ENCODE measurements at places on chromosomes 1 and 21.

GRCh38 chr1:221241592-221241991 is 362.3 kb downstream of the HLX start:
- DNase-seq, result no peak

- DNase-seq, result no peak
Measured at GRCh38 chr1:174204697-174205308, 45.5 kb downstream of the RABGAP1L start.

GRCh38 chr1:224784265-224785039 is 145.0 kb upstream of the DNAH14 start:
- no peak for DNase-seq

DNA sequence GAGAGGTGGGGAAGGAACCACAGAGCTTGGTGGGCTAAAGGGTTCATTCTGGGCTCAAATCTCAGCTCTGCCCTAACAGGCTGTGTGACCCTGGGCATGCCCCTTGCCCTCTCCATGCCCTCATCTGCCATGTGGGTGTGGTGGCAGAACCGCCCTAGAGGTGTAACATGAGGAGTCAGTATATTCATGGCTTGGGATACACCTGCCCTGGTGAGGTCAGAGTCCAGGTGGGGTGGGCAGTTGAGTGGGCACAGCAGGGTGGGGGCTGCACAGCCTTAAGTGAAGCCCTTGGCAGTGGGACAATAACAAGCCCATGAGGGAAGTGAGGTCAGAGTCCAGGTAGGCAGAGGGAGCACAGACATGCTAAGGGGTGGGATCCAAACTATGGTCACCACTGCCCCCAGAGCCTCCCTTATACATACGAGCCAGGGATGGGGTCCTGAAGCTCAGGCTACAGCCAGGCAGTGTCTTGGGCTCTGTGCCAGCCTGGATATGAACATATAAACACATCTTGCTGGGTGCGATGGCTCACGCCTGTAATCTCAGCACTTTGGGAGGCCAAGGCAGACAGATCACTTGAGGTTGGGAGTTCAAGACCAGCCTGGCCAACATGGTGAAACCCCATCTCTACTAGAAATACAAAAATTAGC is 59.0 kb upstream of the EFHD2 start:
- no peak for DNase-seq

- DNase-seq, result no peak
Measured at GRCh38 chr1:164958982-164959768, 397.3 kb downstream of the LMX1A start.

DNA sequence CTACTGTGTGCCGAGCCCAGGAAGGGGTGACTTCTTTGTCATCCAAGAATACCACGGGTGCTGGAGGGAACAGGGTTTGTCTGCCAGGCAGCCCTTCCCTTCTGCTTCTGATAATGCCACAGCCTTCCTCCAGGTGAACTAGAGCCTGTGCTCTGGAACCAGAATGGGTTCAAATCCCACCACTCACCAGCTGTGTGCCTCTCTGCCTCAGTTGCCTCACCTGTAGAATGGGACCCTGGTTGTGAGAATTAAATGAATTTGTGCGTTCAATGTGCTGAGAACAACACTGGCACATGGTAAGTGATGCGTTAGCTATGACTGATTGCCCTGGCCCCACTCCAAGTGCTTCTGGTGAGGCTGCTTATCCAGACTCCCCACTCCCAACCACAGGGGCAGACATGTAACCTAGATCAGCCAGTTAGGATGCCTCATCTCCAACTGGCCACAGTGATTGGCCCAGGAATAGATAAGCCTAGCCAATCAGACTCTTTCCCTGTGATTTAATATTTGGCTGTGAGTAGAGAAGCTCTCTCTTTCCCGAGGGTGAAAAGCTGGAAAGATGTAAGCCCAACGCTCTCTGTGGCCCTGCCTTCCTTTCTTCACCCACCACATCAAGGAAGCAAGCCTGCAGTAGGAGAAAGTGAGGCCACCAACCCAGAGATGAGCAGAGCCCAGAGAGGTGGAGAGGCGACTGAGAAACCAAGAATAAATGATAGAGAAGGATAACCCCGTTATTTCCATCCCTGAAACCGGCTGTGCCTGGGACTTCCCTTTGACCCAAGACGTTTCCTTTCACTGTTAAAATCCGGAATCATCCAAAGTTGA is 20.8 kb upstream of the LAPTM5 start:
- no peak for DNase-seq

GRCh38 chr1:175808573-175808972 is 65.2 kb upstream of the TNR start:
- DNase-seq, result no peak

DNA sequence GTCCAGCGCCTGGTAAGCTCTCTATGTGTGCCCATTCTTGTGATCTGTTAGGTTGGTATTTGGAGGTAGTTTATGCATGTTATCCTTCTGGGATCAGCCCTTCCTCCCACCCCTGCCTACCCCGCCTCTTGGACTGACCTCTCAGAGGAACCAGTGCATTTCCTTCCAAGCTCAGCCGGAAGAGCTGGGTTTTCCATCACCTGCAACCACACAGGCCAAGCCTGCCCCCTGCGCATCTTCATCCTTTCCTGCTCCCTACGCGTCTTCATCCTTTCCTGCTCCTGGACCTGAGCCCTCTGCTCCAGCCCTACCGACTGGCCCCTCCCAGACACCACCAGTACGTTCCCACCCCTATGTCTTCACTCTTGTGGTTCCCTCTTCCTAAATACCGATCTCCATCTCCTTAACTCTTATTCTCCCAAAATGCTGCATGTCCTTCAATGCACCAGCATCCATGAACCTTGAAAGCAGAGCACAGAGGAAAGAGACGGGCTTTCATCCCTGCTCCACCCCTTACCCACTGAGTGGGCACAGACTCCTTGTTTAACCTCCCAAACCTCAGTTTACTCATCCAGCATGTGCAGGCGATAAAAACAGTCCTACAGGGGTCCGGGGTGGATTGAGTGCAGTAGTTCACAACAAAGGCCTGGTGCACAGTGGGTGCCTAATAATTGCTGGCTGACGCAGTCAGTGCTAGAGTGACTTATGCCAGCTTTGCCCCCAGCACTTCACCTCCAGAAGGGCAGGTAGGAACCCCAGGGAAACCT is 526.3 kb downstream of the MATN1 start:
- no peak for DNase-seq

DNA sequence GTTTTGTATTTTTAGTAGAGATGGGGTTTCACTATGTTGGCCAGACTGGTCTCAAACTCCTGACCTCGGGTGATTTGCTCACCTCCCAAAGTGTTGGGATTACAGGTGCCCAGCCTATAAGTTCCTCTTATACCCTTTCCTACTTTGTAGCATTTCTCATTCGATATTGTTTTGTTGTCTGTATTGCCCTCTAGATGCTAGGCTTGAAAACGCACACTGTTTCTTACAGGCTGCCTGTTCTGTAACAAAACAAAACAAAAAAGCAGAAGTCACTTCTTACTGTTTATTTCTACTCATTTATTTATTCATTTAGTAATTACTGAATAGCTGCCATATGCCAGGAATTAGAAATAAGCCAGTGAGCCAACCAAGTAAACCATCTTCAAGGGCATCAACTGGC is 136.9 kb upstream of the BMP8A start:
- no peak for DNase-seq

GRCh38 chr1:56788588-56788987 is 30.6 kb downstream of the FYB2 start:
- no peak for DNase-seq

DNA sequence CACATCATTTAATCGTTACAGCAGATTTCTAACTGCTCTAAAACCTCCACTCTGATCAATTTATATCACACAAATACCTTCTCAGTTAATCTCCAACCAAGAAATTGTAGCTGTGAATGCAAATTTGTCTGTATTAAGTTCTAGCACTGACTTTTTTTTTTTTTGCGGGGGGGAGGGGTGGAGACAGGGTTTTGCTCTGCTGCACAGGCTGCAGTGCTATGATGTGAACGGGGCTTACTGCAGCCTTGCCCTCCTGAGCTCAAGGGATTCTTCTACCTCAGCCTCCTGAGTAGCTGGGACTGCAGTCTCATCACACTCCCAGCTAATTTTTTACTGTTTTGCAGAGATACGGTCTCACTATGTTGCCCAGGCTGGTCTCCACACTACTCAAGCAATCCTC is 163.6 kb downstream of the RERE start:
- DNase-seq, result no peak

DNA sequence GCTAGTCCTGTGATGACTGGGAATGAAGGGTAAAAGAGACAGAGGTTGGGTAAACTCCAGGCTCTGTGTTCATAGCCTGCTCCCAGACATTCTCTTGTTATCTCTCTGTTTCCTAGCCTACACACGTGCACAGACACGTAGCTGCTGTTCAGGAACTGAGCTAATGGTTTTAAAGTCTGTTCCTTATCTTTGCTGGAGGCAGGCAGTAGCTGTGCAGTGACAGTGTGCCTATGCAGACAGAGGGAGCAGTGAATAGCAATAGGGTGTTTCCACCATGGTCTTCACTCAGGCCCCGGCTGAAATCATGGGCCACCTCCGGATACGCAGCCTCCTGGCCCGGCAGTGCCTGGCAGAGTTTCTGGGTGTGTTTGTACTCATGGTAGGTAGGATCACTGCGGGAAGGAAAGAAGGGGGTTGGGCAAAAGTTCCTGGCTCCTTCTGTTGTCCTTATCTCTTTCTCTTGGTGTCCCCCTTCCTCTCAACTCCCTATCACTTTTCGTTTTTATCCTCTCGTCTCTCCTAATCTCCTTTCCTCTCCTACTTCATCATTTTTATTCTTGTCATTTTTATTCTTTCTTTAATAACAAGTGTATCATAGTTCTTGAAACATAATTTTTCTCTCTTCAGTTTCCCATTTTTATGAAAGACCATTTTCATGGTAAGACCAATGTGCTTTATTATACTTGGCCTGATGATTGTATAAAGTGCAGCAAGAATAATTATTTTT is at the start of gene AQP10:
Gene AQP10, plus strand, starts transcription at position 212 of the 727 bp plus-strand sequence. Its CDS starts 63 bp downstream, at position 275.
- DNase-seq, result no peak

- no peak for DNase-seq
Measured at GRCh38 chr1:165576536-165576935, 32.7 kb downstream of the LRRC52 start.

All from stimulated activated CD4-positive, alpha-beta T cell treated with anti-CD3 and anti-CD28 coated beads, Interleukin-2, amount 100 ng/mL, for 4 hours (primary cell).